ENCODE measurements at places on chromosomes 16 and 17. TPM values are rescaled to one million over a fixed set of nuclear protein-coding genes. Genes with fewer than 3 reads are reported as not detected.

NIP7 gene
- 30.8 TPM for total RNA-seq

TBC1D3G gene
- total RNA-seq, result 7.2 TPM

GRCh38 chr17:55487695-55488432 lies 23.4 kb downstream of the SMIM36 start:
- H3K4me3 ChIP-seq, result no peak overlapping the region
- DNase-seq, result no peak
- H3K27me3 ChIP-seq, result peaks cover 7% of the 10 kb centered on the region
- no peaks in the 10 kb centered on the region for H3K36me3 ChIP-seq
- no peak overlapping the region for H3K27ac ChIP-seq
- no peaks in the 10 kb centered on the region for H3K4me1 ChIP-seq

DNA sequence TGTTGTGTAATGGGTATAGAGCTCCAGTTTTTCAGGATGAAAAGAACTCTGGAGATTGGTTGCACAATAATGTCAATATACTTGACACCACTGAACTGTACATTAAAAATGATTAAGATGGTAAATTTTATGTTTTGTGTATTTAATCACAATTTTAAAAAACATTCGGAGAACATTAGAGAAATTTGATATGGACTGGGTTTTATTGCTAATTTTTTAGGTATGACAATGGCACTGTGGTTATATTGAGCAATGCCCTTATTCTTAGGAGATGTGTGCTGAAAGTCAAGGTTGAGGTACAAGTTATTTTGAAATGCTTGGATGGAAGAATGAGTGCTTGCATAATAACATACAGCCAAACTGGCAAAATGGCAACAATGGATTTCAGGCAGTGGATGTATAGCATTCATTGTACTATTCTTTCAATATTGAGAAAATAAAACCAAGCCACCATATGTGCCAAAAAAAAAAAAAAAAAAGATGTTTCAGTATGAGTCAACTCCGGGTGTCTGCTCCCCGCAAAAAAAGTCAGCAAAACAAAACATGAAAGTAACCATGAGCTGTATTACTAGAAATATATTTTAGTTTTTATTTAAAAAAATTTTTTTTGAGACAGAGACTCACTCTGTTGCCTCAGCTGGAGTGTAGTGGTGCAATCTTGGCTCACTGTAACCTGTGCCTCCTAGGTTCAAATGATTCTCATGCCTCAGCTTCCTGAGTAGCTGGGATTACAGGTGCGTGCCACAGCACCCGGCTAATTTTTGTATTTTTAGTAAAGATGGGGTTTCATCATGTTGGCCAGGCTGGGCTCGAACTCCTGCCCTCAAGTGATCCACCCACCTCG lies 19.8 kb downstream of the HOXB1 start:
- peak; percentile 29 for DNase-seq

DNA sequence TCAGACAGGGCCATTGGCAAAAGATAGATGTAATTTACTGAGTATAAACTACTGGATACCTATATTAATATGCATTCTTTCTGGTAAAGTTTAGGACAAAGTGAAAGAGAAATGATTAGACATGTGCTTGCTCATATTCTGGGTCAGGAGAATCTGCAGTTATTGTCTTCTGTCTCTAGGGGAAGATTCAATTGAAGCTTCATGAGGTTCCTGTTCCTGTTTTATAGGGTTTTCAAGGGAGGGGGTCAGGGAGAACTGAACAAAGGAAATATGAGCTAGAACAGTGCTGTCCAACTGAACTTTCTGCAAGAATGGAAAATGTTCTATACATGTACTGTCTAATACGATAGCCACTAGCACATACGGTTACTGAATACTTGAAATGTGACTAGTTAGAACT lies 59.3 kb upstream of the CORO6 start:
- no peak for DNase-seq
- H3K27me3 ChIP-seq, result no peaks in the 10 kb centered on the region
- peaks cover 27% of the 10 kb centered on the region for H3K4me1 ChIP-seq
- H3K36me3 ChIP-seq, result peaks cover 16% of the 10 kb centered on the region
- no peak overlapping the region for H3K4me3 ChIP-seq
- peak overlapping the region; percentile 26 for H3K27ac ChIP-seq
